Naive thymus-derived CD4-positive, alpha-beta T cell (primary cell): ENCODE measurements at places on chromosomes 1 and 21.

GRCh38 chr1:176541663-176542062 is 78.7 kb downstream of the PAPPA2 start:
- no peak for DNase-seq

- DNase-seq, result no peak
These were observed 36.6 kb downstream of the OLFM3 start for GRCh38 chr1:101960142-101960541.

GRCh38 chr1:7688659-7689058 is 82.4 kb upstream of the VAMP3 start:
- no peak for DNase-seq

GRCh38 chr1:6168947-6169586 is 11.1 kb downstream of the CHD5 start:
- no peak for DNase-seq

DNA sequence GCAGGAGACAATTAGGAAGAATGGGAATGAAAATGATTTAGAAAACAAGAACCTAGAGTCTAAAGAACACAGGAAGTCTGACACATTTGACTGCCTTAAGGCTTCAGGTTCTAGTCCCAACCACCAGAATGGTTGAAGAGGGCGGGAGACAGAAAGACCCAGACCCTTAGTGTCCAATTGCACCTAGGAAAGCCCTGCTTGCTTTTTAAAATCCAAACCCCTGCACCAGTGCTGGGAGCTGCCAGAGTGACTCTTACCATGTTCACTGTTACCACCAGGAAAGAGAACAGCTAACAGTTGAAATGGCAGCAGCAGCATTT is 265 bp downstream of the CD1B start:
- DNase-seq, result no peak

DNA sequence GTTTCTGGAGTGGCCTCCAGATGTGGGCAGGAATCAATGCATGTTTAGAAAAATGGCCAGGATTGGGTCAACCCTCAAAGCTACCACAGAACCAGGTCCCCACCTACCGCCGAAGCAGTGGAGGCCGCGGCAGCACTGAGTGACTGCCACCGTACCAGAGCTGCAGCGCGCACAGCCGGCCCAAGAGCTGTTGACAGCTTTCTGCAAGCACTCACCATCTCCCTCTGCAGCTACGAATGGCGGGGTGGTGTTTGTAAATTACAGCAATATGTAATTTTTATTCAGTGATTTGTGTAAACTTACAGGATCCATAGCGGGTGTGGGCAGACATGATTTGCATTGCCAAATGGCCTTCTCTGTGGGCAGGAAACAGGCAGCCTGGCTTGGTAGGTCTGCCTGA is 96.4 kb downstream of the CAMK2N1 start:
- no peak for DNase-seq
